ENCODE measurements at places on chromosomes 1 and 21.

DNA sequence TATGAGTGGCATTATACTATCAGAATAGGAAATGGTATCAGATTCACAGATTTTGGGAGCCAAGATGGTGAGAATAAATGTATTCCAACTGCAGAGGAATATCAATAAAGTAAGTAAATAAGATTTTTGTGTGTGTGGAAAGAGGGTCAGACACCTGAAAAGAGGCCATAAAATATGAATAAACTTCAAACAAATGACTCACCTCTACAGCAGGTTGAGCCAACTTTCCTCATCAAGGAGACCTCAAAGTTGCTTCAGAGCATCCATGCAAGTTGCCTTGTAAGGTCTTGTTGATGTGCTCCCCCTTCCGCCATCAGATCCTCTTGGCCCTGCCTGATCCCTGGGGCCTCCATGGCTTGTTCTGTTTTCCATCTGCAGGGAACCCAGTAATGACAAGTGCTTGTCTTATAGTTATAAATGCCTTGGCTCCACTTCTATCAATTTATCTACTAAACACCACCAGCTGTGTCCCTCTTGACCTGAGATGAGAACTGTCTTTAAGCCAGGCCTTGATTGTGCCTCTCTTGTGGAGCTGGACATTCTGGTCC, 775.6 kb downstream of the LTN1 start:
- DNase-seq = no peak

GRCh38 chr1:67861856-67862516, 28.7 kb upstream of the GNG12 start:
- no peak for DNase-seq

DNA sequence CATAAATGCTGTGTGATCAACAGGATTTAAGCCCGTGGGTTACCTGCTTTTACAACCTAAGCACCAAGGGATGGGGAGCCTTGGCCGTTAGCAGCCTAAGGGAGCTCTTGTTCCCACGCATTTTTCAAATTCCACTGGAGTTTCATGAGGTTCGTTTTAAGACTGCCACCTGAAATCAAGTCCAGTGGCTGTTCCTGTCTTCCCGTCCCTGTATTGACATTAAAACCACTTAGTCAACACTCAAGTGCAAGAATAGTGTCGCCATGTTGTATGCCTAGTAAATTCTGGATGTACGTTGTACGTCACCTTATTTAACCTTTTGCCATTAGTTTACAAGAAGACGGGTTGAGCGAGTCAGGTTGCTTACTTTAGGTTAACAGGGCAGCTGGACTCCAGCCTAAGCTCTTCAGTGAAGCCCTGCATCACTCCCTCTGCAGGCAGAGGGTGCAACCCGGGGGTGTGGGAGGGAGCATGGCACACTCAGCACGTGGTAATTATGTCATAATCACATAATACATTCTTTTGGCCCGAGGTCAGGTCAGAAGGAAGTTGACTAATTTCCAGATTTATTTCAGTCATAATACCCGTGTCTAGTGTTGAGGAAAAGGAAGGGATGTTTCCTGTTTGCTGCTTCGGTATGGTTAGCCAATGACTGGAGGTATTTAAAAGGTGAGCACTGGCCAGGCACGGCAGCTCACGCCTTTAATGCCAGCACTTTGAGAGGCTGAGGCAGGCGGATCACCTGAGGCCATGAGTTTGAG, 42.5 kb downstream of the CNST start:
- peak; percentile 76 for DNase-seq

DNA sequence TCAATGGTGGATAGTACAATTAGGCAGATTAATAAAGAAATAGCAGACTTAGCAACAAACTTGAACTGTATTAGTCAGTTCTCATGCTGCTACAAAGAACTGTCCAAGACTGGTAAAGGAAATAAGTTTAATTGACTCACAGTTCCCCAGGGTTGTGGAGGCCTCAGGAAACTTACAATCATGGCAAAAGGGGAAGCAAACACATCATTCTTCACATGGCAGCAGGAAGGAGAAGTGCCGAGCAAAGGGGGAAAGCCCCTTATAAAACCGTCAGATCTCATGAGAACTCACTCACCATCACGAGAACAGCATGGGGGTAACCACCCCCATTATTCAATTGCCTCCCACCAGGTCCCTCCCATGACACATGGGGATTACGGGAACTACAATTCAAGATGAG, 27.1 kb upstream of the PDE4B start:
- DNase-seq = no peak

GRCh38 chr1:205229916-205230700, 2.4 kb downstream of the TMCC2 start:
- DNase-seq = no peak

DNA sequence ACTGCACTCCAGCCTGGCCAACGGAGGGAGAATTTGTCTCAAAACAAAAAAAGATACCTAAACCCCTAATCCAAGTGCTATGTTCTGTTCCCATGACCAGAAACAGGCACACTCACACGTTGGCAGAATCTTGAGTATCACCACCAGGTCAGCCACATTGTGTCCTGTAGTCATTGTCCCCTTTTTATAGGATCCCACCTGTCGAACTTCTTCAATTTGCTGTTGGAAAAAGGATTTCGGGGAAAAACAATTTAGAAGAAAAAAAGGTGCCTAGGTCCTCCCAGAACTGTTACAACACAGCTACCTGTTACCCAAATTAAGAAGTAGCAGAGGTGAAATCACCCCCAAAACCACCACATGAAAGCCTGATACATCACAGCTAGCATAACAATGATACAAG, 3.4 kb downstream of the ILF2 start:
- DNase-seq = no peak

- DNase-seq = no peak
Measured at GRCh38 chr1:60331647-60332046, 258.1 kb upstream of the C1orf87 start.

- no peak for DNase-seq
Measured at GRCh38 chr1:220905650-220906560, 26.7 kb downstream of the HLX start.

GRCh38 chr1:88668405-88668804, 15.7 kb upstream of the PKN2 start:
- no peak for DNase-seq

GRCh38 chr1:165317612-165318011, 38.9 kb downstream of the LMX1A start:
- no peak for DNase-seq

- DNase-seq = no peak
Measured at GRCh38 chr1:191699343-191699742, 458.9 kb upstream of the RGS18 start.

DNA sequence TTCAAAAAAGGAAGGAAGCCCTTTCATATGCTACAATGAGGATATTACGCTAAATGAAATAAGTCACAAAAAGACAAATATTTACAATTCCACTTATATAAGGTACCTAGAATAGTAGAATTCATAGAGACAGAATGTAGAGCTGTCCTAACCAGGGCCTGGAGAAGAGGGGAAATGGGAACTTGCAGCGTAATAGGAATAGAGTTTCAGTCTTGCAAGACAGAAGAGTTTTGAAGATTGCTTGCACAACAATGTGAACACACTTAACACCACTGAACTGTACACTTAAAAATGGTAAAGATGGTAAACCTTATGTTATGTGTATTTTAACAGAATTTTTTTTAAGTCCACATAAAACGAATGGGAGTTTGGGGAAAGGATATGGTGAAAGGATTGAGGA, 2.9 kb downstream of the CD1B start:
- DNase-seq = no peak

DNA sequence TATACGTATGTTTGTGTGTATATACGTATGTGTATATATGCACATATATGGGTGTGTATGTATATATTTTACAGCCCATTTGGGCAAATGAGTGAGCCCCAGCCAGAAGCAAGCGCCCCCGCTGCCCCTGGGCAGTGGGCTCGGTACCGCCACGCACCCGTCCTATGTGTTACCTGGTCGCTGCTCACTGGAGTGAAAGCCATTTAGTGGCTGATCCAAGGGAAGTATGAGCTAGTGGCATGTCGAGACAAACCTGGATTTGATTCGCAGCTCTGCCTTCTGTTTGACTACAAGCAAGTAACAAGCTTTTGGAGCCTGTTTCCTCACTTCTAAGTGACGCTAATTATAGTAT, 35.8 kb upstream of the JAK1 start:
- no peak for DNase-seq
